Heart right ventricle (tissue), 16 donors: ENCODE measurements at places on chromosomes 3 and 15.

GRCh38 chr3:56397798-56398197 lies 70.5 kb downstream of the ERC2 start:
- no peak for DNase-seq

DNA sequence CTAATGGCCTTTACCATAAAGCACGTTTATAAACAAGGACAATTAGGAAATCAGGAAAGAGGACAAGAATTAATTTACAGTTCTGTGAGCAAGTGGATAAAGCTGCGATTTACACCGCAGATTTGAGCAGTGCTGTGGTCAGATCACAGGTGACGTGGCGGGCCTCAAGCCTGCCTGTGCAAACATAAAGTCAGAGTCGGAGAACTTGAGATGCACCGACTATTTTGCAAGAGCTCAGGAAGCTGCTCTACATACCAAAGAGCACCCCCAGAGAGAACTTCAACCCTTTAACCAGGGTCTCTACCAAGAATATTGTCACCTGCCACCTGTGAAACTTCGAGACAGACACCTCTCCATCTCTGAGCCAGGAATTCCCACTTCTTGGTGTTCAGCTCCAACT lies 35.7 kb downstream of the MECOM start:
- no peak for DNase-seq

GRCh38 chr15:87724330-87724729 lies 532.2 kb downstream of the NTRK3 start:
- DNase-seq, result no peak

DNA sequence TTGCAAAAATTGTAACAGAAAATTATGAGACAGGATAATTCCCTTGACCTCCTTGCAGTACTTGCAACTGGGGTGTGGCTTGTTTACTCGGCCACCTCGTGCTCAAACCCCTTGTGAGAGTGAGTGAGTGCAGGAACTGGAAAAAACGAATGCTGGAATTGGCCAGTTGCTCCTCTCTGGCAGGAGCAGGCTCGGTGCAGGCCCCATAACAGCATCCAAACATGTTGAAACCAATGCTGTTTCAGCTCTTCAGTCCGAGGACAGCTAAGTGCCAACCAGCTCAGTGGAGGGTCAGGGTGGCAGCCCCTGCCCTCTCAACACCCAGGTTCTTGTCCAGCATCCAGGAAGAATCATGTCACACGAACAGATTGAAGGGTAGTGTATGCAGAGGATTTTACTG lies 36.9 kb downstream of the METTL6 start:
- DNase-seq, result no peak

DNA sequence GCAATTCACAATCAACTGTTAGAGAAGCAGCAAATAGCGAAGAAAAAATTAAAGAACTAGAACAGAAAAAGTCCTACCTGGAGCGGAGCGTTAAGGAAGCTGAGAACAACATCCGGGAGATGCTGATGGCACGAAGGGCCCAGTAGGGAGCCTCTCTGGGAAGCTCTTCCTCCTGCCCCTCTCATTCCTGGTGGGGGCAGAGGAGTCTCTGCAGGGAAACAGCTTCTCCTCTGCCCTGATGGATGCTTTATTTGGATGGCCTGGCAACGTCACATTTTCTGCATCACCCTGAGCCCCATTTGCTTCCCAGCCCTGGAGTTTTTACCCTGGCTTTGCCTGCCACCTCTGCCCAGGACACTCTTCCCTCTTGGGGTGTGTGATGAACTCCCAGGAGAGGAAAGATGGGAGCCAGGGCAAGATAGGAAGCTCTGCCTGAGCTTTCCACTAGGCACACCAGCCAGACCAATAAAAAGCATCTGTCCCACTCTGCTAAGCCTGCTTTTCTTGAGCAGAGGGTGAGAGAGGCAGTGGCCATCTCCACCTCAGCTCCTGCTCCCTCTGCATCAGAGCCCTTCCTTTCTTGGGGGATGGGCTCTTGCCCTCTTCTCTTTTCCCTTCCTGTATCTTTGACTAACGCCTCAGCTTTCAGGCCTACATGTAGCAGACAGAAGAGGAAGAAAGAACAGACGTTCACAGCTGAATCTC lies 39.4 kb downstream of the PPARG start:
- no peak for DNase-seq

- no peak for DNase-seq
These were observed 247.2 kb upstream of the LRRN1 start for GRCh38 chr3:3551981-3552380.

GRCh38 chr3:135891121-135891520 lies 74.4 kb upstream of the PPP2R3A start:
- no peak for DNase-seq

GRCh38 chr3:36678216-36679013 lies 85.9 kb downstream of the DCLK3 start:
- no peak for DNase-seq

DNA sequence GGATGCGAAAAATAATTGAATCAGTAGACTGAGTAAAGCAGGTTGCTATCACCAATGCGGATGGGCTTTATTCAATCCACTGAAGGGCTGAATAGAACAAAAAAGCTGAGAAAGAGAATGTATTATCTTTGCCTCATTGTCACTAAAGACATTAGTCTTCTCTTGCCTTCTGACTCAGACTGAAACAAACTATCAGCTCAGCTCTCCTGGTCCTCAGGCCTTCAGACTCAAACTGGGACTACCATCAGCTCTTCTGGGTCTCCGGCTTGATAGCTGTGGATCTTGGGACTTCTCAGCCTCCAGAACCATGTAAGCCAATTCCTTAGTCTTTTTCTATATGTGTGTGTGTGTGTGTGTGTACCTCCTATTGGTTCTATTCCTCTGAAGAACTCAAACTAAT lies 12.6 kb downstream of the IFT57 start:
- no peak for DNase-seq

- DNase-seq, result no peak
These were observed 44.1 kb upstream of the GRAMD1C start for GRCh38 chr3:113794526-113794925.

GRCh38 chr3:186283096-186283495 lies 78.9 kb downstream of the DGKG start:
- no peak for DNase-seq

- no peak for DNase-seq
These were observed 57.2 kb downstream of the SEC22A start for GRCh38 chr3:123258811-123259420.

DNA sequence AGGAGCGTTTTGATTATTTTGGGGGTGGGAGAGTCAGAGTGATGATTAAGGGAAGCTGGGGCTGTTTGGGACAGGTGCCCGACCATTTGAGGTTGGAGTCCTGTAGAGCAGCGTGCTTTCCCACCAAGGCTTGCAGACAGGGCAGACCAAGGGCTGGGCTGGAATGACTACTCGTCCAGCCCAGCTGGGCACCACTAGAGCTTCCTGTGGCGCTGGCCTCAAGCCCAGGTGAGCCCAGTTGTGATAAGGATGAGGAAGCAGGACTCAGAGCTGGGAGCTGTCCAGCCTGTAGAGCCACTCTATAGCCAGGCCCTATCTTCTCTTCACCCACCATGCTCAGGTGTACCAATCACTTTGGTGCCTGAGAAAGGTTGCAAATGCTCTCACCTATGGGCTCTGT lies 75.8 kb upstream of the ACAN start:
- DNase-seq, result no peak

- no peak for DNase-seq
These were observed 211.9 kb upstream of the PRICKLE2 start for GRCh38 chr3:64437131-64437530.

DNA sequence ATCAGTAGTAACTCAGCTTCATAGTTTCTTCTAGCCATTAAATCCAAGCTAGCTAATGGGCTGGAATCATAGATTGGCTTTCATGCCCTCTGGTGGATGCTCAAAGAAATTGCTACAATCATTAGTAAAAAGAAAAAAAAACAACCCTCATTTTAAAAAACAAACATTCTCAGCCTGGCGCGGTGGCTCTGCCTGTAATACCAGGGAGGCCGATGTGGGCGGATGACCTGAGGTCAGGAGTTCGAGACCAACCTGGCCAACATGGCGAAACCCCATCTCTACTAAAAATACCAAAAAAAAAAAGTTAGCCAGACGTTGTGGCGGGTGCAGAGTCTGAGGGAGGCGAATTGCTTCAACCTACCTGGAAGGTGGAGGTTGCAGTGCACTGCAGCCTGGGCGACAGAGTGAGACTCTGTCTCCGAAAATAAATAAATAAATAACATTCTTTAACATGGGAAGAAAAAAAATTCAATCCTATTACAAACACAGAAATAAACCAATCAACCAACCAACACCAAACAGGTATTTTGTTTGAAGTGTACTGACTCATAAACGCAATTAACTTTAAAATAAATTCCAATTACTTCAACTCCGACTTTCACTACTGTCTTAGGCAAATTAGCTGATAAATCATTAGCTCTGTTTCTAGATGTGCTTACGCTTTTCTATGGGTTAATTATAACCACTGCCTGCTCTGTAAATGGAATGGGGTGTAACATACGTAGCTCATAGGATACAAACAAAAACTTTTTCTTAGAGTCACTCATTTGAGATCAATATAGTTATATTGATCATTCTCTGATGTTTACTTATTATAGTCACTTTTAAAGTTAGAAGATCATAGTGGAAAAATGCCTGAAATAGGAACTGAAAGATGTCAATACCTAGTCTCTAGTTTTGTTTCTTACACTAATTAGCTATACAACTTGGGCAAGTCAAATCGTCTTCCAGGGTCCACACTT lies 24.9 kb downstream of the TMEM207 start:
- peak; percentile 29 for DNase-seq

GRCh38 chr3:171996178-171996817 lies 43.1 kb upstream of the FNDC3B start:
- no peak for DNase-seq

DNA sequence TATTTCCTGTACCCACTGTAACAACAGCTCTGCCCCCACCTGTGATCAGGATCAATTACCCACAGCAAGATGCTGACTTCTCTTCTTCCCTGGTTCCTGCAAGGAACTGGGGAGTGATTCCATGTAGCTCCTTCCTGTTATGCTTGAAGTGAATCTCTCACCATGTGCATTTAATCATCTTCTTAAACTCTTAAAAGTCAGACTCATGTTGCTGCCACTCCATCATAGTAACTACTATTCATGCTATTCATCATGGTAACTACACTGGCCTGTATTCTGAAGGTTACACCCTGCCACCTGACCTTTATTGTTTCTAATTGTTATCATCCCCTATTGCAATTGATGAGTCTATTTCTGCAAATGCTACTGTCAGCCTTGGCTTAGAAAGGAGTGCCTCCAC lies 89.5 kb downstream of the SUCNR1 start:
- no peak for DNase-seq

- DNase-seq, result peak; percentile 47
These were observed 460 bp upstream of the ZMAT3 start for GRCh38 chr3:179072100-179072438.

DNA sequence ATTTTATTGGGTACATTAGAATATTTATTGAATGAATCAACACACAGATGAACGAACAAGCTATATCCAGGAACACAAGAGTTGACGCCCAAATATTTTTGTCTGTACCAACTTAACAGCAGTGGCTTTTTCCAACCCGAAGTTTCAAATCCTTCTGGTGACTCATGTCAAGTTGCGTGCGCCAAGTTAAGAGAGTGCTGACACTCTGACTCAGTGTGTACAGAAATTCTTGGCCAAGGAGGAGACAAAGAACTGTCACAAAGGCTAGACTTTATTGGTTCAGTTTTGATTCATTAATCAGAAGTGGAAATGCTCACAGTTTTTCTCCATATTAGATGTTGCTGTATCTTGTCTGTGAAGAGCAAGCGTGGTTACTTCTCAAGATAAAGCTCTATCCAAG lies 59.6 kb upstream of the TSC22D2 start:
- no peak for DNase-seq

DNA sequence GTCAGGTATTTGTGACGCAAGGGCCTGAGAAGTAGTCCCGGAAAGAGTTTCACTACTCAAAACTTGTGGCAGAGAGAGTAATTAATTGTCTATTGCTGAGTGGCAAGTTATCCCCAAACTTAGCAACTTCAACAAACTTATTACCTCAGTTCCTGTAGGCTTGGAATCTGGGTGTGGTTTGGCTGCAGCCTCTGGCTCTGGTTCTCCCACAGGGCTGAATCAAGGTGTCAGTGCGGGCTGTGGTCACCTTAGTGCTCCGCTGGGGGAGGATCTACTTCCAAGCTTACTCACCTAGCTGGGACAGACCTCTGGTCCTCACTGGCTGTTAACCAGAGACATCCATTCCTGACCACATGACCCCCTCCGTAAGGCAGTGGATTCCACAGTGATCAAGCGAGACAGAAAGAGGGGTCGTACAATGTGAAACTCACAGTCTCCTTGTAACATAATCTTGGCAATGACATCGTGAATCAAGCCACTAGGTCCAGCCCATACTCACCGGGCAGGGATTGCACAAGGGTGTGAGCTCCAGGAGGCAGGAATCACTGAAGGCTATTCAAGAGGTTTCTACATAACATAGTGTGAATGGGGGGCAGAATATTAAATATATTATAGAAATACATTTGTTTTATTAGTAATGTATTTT lies 138.3 kb downstream of the RYR3 start:
- DNase-seq, result no peak

GRCh38 chr3:191094057-191094845 lies 104.8 kb upstream of the OSTN start:
- no peak for DNase-seq

GRCh38 chr3:197465197-197465995 lies 90.4 kb downstream of the BDH1 start:
- no peak for DNase-seq

DNA sequence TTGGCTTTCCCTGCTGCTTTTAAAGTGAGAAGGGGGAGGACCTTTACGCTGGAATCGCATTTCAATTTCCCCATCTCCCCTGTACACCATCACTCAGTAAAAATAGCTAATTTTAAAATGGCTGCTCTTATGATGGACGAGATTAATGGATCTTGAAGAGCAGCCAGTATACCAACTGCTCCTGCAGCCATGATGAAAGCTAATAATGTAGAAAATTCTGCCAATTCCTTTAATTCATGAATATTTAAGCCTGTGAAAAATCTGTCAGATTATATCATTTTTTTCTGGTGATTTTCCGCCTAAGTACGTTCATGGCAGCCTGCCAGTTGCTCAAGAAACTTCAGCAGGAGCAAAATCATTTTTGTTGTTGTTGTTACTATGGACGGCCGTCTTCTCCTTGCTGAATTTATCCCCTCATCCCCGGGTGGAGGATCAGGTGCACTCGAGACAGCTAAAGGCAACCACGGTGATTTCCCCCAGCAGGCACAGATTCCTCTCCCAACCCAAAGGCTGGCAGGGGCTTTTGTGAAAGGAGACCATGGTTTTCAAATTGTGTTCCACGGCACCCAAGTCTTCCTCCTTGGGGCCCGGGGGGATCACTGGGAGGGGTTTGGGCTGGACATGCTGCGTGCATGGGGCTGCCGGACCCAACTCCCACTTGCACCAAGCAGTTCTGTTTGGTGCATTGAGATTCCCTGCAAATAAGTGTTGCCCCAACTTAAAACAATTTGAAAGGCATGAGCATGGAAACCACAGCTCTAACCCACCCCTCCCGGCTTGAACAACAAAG lies 289.6 kb downstream of the UACA start:
- no peak for DNase-seq

GRCh38 chr15:46815240-46815639 lies 902.1 kb upstream of the SEMA6D start:
- no peak for DNase-seq

GRCh38 chr15:68590721-68591389 lies 12.1 kb downstream of the CORO2B start:
- DNase-seq, result no peak
